ENCODE measurements at places on chromosomes 1 and 21.

- DNase-seq, result no peak
Measured at GRCh38 chr1:15277447-15277838, 30.4 kb downstream of the FHAD1 start.

GRCh38 chr1:185514311-185514710 is 197.3 kb upstream of the IVNS1ABP start:
- DNase-seq, result no peak

GRCh38 chr1:234654002-234654733 is 44.2 kb upstream of the IRF2BP2 start:
- DNase-seq, result no peak

DNA sequence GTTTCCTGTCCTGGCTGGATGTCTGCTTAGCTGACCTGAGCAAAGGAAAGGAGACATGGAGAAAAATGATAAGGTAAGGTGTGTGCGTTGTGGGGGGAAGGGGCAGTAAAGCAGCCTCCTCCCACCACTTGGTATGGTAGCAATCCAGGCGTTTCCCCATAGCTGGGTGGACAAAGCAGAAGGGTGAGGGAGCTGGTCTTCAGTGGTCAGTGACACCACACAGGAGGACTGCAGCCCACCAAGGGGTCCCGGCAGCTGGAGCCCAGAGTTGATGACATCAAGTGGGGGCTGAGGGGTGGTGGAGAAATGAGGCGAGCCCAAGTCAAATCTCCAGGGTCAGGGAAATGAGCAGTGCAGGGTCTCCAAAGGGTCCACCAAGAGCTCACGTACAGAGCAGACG is 69.3 kb upstream of the LRRN2 start:
- no peak for DNase-seq

GRCh38 chr1:196091397-196092135 is 516.7 kb downstream of the KCNT2 start:
- DNase-seq, result no peak

DNA sequence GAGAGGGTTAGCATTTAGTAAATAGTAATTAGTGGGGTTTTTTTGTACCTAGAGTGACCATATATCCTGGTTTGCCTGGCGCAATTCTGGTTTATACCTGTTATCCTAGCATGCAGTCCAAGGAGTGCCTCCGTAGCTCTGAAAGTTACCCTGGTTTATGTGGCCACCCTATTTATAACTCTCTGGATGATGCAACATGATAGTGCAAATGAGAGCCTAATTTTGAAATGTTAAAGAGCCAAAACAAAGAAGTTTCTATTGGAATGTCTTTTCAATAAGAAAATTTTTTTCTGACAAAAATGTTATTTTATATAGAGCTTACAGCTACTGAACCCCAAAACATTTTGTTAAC is 5.7 kb downstream of the AHCYL1 start:
- no peak for DNase-seq

DNA sequence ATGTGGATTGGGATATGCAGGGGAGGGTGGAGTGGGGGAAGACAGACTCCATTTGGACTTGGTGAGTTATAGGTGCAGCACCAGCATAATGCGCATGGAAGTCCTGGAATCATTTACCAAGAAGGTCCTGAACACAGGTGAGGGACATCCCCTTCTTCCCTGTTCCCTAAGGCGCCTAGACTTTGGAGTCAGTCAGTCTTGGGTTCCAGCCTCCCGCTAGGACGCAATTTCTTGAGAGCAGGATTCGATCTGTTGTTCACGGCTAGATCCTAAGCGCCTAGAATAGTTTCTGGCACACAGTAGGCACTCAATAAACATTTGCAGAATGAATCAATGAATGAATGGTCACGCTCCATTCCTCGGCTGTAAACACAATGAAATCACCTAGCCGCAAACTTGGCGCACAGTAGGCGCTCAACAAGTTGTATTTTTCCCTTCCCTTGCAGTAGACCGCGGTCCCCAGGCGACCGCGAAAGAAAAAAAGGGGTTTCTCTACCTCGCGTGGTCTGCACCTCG is 1.0 kb upstream of the AK4 start:
- DNase-seq, result no peak

DNA sequence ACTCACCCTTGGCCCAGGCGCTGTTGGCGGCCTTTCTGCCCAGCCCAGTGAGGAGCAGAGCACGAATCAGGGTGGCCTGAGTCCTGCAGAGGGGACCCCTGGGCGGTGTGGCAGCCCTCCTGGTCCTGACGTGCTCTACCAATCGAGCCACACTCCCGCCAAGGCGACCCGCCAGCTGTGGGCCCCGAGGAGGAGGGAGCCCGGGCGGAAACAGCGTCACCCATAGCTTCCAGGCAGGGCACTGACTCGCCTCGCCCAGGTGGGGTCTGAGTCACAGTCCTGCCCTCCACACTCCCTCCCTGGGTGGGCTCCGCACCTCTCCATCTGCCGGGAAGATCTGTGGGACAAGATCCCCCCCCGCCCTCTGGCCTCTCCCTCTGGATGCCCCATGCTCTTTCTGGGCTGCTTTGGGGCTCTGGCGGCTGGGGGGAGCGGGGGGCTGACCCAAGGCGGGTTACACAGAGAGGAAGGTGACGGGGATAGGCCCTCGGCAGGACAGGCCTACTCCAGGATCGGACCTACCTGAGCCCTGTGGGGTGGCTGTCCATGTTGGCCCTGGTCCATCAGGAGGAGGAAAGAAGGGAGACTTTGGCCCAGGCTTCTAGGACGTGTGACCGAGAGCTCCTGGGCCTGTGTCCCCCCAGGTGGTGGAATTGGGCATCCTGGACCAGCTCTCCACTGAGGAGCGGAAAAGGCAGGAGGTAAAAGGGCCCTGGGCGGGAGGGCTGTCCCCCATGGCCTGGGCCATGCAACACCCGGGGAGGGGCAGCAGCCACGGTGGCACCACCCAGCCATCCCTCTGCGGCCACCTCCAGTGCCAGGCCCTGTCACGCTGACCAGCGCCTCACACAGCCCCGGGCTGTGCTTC is 14.0 kb downstream of the ARHGEF16 start:
- DNase-seq, result no peak

DNA sequence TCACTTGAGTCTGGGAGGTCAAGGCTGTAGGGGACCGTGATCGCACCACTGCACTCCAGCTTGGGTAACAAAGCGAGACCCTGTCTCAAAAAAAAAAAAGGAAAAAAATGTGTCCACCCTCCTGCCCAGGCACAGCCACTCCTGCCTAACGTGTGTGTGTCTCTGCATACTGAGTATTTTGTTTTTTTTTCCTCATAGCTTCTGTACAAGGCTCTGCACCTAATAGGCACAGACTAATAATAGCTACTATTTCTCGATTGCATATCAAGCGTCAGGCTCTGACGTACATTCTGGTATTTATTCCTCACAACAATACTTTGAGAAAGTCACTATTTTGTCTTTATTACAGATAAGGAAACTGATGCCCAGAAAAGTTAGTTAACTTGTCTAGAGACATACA is 5.0 kb downstream of the PTGFRN start:
- no peak for DNase-seq

GRCh38 chr21:23936224-23936623 is 1671.1 kb downstream of the MRPL39 start:
- no peak for DNase-seq

- no peak for DNase-seq
Measured at GRCh38 chr21:40047993-40048730, 180.9 kb downstream of the PCP4 start.

DNA sequence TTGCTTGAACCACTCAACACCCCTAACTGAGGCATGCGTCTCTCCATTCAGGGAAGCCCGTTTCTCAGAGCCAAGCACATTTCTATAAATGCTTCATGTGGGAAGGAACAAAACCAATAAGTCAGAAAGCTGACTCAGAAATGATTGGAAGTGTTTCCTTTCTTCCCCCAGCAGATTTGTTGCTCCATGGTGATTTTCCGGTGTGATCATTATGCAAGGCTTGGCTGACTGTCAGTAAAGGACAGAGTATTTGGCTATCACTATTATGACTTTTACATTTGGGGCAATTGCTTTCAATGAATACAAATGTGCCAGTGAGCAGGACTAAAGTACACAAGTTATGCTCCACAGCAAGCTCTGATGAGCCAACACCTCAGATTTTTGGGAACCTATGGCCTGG is 53.3 kb upstream of the ZC3H11B start:
- no peak for DNase-seq

GRCh38 chr1:168396940-168397684 is 116.4 kb downstream of the TBX19 start:
- no peak for DNase-seq

- DNase-seq, result no peak
Measured at GRCh38 chr1:102593276-102593675, 515.0 kb downstream of the COL11A1 start.
